ENCODE measurements at places on chromosomes 7 and 10.

GRCh38 chr10:84293171-84293570 lies 35.2 kb upstream of the CCSER2 start:
- no peak for DNase-seq

DNA sequence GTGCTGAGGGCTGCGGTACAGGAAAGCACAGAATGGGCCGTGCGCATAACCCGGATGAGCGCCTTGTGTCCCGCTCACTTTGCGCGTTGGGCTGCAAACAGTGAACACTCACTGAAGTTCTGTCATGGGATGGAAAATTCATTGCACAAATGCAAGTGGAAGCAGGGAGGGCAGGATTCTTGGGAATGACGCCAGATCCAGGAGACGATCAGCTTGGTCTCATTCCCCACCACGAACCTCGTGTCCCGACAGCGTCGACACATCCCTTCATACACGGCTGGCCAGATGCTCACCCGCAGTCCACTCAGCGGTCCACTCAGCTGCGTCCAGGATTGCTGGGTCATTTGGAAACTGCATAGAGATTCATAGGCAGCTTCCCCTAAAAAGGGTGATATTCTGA lies 607.1 kb downstream of the SDK1 start:
- DNase-seq = no peak

DNA sequence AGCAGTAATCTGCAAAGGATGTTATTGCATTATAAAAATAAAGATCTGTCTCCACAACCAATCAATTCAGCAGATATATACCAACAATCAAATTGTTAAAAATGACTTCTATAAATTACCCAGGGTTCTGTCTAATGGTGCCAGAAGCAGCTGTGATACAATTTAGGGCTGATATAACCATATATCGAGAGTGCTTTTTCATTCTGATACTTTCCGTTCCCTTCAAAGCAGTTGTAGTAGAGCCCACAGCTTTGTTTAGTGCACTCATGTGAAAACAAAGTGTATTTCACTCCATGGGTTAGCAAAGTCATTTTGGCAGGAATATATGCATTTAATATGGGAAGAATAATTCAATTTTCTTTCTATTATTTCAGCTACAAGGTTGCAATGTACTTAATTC lies 83.1 kb upstream of the CHCHD3 start:
- no peak for DNase-seq

- no peak for DNase-seq
Observed at GRCh38 chr7:151652111-151652510, 132.4 kb upstream of the RHEB start.

GRCh38 chr10:11168423-11169090 lies 150.9 kb downstream of the CELF2 start:
- DNase-seq = no peak

DNA sequence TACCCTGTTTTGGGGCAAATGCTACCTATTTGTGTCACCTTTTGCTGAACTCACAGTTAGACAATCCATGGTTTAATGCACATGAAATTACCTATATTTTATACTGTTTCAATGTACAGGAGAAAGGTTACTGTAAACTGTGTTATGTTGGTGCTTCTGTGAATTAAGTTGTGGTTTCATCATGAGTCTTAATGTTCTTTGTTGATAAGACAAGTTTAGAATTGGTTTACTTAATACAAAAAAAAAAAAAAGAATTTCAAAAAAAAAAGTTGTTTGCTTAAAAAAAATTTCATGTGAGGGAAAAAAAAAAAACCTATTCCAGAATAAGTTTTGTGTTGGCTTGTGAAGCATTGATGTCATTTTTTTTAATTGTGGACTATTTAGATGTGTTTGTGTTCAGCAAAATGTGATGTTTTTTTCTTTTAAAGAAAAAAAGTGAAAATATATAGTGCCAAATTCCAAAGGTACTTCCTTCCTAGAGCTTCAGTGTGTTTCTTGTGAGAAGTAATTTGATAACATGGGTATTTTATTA lies 280.3 kb downstream of the USP6NL start:
- no peak for DNase-seq

DNA sequence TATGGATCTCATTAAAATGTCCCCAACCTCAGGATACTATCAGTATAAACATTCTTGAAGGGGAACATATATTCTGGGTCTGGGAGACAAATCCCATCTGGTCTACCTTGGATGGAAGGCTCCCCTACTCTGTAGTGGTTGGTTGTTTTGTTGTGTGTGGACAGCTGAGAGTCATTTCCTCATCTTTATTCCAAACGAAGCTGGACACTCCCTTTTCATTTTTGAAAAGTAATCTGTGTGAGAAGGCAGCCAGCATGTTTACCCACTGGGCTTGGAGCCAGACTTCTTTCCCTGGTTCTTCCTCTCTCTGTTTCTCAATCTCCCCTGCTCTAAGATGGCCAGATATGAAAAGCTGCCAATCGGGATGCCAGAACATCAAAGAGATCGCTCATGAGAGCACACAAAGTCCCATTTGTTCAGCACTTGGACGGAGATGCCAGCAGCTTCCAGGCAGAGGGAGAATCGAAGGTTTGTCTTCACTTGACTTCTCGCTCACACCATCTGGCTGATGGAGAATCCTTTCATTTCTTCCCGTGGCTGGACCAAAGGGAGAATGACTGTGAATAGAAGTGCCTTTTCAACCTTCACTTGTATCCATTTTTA lies 108.1 kb upstream of the AGR3 start:
- peak; percentile 85 for DNase-seq

GRCh38 chr7:77757589-77757988 lies 40.6 kb downstream of the TMEM60 start:
- no peak for DNase-seq

DNA sequence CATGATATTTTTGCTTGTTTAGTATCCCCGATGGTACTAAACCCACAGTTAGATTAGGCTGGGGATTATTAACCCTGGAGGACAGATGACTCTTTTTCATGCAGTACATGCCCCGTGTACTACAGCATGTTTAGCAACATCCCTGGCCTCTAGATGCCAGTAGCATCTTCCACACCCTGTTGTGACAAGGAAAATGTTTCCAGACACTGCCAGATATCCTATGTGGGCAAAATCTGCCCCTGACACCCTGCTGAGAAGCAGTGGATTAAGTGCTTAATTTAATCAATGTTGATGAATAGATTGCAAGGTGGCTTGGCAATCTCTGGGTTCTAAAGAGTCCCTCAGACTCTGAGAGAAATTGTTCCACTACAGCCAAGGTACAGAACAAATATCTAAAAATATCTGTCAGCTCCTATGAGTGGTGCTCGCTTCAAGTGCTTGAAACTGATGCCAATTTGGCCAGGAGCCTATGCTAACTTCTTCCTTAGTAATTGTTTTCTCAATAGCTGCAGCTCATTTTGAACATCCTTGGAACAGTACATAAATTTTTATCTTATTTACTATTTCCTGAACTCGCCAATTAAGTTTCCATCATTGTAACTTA lies 247.0 kb downstream of the SORCS1 start:
- DNase-seq = no peak

All from COR-L47 (cell line).